ENCODE measurements at places on chromosomes 7 and 10.

DNA sequence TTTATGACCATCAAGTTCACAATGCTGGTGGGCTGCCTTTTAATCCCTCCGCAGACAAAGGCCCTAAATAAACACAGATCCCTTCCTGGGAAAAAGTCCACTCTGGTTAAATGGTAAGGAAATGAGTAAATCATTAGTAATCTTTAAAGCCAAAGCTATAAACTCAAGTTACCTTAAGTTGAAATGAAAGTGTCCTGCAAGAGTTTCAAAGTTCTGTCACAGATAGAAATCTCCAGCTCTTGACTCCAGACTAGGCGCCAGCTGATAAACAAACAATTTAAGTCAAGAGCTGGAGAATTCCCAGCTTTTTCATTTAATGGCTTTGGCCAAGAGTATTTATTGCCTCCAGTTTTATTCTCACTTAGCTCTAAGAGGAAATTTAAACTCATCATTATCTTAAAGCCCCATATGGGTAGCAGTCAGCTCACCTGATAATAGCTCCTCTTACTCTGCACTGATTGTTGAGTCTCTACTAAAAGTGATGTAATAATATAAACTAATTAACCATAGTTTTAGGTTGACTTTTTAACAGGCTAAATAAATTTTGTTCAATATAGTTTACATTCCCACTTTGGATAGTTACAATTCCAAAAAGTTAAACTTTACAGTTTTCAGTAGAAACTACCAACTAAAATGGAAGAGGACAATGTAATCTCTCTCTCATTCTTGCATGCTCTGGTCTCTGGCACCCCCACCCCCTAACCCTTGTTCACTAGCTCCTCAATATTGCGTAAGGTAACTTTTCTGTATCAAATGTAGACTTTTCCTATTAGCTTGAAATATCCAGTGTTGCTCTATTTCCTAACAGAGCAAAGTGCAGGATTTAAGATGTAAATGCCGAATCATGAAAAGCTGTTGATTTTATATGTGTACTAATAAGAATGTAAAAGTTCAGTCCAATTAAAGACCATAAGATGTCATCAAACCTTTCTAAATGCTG, 56.1 kb downstream of the HIBADH start:
- no peak for DNase-seq

DNA sequence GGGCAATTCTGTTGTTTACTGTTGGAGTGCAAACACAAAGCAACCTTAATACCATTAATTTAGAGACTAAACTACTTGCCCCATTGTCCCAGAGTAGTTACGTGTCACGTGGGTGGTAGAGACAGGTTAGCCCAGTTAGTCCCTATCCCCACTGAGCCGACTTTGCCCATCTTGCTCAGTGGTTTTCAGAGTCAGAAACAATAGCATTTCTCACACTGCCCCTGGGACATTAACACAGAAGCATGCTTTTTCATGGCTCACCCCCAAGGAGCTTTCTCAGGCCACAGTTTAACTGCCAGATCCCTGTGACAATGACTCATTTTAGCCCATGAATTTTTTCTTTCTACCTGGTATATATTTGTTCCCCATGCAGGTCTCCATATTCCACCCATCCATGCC, 271.0 kb downstream of the POU6F2 start:
- no peak for DNase-seq

GRCh38 chr7:24871770-24872169, 108.2 kb downstream of the OSBPL3 start:
- DNase-seq: no peak

- DNase-seq: no peak
These were observed 5.3 kb downstream of the ARPC1A start for GRCh38 chr7:99331002-99331401.

DNA sequence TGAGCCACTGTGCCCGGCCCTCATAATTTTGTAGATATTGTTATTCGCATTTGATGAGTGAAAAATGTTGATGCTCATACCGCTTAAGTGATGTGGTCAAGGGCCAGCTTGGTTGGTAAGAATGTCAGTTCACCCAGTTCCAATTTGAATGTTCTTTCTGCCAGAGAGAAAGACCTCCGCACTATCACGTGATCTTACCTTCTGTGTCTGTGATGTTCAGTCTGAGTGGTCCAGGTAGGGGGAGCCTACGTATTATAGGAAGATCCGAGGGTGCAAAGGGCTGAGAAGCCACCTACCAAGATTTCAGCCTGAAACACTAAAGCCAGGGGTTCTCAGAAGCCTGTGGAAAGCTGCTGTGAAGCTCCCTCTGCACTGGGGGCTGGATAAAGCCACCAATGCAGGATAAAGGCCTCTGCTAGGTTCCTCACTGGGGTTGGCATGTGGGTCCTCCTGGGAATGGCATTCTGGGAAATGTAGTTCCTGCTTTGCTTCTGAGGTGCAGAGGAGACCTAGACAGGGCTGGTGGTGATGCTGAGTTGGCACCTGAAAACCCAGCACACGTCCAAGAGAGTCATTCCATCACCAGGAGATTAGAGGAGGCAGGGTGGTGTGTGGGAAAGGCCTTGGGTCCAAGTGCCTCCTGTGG, 64.7 kb upstream of the AOAH start:
- DNase-seq: no peak

- no peak for DNase-seq
These were observed 162.6 kb upstream of the CDCA7L start for GRCh38 chr7:22108151-22108845.

GRCh38 chr7:4958477-4959301, at the start of gene MMD2:
MMD2 (minus strand) TSS chr7:4959187; CDS start chr7:4959017, 170 bp downstream.
- no peak for DNase-seq

DNA sequence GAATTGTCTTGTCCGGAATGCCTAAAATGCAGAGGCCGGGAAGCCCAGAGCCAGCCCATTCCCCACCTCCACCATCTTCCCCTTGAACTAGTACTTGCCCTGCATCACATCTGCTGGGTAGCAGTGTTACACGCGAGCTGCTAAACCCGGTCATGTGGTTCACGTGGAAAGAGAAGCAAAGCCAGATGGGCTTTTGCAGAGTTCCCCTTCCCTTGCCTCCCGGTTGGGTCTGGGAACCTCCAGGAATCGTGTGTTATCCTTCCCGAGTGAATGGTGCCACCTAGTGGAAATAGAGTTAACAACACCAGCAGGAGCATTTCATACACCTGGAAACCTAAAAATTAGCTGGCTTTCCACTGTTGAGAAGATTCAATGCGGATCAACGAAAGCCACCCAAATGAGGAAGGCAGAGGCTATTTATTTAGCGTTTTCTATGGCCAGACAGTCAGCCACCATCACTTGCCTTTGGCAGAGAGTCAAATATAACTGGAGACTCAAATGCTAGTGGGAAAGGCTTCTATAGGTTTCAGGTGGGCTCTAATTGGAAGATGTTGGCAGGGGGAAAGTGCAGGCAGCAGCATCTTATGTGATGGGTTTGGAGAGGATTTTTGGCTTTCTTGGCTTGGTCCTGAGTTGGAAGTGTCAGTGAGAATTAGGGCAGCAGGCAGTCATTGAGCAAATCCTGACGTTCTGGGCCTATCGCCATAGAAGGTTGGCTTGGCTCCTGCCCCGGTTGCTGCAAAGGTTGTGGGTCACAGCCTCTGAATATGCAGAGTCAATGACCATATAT, 12.9 kb upstream of the DENND2A start:
- no peak for DNase-seq

GRCh38 chr7:33400214-33400538, 270.8 kb downstream of the BBS9 start:
- no peak for DNase-seq

DNA sequence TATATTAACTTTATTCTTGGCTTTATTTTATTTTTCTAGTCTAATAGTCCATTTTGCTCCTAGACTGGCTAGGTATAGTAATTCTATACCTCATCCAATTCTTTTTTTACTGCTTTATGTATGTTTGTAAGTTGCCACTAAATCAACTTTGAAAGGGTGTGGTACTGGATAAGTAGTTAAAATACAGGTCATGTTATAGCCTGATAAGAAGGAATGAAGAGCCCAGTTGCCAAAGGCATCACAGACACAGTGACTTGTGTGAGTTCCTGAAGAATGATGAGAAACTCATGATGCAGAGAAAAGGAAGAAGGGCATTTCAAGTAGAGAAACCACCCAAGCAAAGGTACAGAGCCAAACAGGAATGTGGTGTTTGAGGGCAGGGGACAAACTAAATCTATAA, 27.3 kb downstream of the NAPEPLD start:
- no peak for DNase-seq

DNA sequence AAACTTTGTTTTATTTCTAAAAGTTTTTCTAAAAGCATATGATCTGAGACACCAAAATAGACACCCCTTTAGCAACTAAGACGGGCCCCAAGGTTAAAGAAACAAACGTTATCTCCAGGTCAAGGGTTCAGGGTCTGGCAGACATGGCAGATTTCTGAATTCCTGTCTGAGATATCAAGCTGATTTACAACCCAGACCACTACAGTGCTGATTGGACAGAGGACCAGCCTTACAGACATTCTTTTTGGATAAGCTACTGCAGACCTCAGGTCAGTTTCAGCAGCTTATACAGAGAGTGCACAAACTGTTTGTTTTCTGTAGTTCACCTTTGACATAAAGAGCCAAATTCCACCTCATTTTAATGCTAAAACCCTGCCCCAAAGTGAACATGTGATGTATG, 34.8 kb downstream of the SVOPL start:
- no peak for DNase-seq

- no peak for DNase-seq
These were observed 223.5 kb downstream of the PLXNA4 start for GRCh38 chr7:132352800-132353199.

DNA sequence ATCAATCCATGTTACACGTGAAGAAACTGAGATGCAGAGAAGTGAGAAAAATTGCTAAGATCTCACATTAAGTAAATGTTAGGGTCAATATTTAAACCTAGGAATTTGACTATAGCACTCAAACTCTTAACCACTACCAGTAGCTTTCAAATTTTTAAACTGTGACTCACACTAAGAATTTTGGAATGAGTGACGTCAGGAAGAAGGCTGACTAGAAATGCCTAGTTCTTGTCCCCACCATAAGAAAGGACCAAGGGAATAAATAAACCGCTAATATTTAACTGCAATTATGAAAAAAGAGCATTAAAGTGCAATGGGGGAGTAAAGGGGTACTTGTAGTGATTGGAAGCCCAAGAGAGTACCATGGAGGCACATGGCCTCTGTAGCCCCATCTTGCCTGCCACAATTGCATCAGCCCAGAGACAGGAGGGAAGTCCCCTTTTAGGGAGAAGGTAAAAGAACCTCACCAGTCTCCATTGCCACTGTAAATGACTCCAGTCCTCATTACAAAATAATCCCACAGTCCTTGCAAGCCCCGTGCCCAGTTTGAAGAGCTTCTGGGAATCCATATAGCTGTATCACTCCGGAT, 3.5 kb upstream of the AKR1B1 start:
- DNase-seq: no peak

DNA sequence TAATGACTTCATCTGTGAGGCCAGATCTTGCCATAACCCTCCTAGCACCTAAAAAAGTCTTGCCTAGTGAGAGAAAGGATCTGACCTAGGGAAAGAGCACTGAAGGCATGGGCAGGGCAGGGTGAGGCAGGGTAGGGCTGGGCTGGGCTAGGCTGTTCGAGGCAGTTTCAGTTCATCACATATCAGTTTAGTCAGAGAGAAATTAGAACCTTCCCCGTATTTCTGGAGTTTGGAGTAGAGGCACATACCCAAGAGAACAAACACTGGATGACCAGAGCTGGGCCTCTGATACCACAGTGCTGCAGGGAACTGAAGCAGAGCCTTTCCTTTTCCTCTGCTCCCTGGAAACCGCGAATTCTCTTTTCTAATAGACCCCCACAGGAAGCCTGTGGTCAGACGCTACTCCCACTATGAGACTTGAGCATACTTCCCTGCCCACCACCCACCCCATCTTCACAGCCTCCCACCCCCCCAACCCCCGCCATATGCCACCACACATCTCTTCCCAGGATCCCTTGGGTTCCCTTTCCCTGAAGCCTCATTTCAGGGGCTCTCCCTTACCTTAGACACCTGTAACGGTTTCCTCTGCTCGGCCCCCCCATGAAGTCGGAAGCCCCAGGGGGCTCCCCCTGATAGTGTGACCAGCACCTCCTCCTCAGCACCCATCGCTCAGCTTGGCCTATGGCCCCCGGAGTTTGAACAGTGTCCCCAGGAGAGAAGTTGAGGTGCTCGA, 406 bp downstream of the SYNPO2L start:
- no peak for DNase-seq

GRCh38 chr10:131869344-131869743, 31.5 kb upstream of the PPP2R2D start:
- DNase-seq: no peak

DNA sequence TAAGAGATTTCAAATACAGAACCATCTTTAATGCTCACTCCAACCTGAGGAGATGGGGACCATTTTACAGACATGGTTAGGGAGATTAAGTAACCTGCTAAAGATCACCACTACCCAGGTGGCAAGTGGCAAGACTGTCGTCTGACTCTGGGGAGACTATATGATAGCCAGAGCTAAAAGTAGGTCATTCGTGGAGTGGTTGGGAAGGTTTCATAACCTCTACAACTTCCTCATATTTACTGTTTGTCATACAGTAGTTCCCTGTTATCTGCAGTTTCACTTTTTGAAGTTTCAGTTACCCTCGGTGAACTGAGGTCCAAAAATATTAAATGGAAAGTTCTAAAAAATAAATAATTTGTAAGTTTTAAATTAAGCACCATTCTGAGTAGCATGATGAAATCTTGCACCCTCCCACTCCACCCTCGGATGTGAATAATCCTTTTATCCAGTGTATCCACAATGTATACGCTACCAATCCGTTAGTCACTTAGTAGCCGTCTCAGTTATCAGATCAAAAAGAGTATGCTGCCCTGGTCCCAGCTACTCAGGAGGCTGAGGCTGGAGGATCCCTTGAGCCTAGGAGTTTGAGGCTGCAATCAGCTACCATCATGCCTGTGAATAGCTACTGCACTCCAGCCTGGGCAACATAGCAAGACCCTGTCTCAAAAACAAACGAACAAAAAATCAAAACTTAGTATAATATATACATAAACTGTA, 14.9 kb upstream of the LGI1 start:
- DNase-seq: no peak
